ENCODE measurements at places on chromosomes 6 and 20. TPM values are rescaled to one million over a fixed set of nuclear protein-coding genes. Genes with fewer than 3 reads are reported as not detected.

DNA sequence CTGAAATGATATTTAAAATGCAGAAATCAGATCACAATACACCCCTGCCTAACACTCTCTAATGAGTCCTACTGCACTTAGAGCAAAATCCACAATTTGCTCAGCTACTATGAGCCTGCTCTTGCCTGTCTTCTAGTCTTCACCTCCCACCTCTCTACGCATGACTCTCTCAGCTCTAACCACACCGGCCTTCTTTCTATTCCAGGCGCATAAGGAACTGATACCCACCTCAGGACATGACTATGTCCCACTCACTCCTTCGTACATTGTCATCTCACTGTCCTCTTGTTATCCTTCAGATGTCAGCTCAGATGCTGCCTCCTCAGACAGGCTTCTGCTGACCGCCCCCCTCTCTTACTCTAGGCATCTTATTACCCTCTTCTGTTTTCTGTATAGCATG, 201.0 kb upstream of the FLRT3 start:
- no peak for DNase-seq

DNA sequence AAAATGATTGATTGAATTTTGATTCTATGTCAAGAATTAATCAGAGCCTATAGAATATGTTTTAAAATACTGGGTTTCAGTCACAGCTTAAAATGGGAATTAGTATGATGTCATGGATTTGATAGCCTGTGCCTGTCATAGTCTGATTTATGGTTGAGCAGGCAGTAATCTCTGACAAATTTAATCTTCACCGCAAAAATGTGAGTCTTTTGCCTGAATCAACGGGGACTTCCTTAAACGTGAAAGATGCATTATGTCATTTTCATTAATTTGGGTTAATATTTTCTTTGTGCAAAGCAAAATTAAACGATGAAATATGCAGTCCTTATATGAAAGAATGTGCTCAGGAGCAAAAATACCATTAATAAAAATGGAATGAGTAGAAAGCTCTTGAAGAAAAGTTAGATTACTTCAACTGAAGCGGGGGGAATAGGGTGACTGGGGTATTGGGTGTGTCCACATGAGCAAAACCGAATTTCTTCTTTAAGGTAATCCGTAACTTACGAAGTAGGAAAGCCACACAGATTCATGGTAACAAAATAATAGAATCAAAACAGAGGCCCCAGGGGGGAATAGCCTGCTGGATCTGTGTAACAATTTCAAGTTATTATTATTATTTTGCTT, 339.6 kb upstream of the NOX3 start:
- no peak for DNase-seq

DNA sequence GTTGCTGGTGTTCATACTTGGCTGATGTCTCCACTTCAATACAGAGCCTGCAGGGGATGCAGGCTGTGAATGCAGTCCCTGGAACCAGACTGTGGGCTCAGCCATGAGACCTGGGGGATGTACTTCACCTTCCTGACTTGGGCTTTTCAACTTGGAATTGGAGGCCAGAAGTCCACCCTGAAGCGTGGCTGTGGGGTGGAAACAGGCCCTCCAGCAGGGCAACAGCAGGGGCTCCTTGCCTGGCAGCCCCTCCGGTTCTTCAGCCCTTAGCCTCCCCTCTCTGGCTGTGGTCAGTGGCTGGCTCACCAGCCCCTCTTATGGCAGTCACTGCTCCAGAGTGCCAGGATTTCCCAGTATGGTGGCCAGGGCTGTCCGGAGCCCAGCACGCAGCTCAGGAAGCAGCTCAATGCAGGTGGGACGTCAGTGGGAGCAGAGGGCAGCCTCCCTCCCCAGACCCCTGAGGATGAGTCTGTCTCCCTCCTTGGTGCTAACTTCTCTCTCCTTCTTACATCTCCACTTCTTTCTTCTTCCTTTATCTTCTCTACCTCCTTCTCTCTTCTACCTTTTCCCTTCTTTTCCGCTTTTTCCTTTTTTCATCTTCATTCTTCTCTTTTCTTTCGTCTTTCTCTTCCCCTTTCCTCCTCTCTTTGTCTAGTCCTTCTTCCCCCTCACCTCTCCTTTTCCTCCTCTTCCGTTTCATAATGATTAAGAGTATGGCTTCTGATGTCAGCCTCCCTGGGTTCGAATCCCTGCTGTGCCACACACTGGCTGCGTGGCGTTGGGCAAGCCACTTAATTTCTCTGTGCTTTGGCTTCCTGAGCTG, 45.3 kb downstream of the SLC52A3 start:
- DNase-seq = no peak

DNA sequence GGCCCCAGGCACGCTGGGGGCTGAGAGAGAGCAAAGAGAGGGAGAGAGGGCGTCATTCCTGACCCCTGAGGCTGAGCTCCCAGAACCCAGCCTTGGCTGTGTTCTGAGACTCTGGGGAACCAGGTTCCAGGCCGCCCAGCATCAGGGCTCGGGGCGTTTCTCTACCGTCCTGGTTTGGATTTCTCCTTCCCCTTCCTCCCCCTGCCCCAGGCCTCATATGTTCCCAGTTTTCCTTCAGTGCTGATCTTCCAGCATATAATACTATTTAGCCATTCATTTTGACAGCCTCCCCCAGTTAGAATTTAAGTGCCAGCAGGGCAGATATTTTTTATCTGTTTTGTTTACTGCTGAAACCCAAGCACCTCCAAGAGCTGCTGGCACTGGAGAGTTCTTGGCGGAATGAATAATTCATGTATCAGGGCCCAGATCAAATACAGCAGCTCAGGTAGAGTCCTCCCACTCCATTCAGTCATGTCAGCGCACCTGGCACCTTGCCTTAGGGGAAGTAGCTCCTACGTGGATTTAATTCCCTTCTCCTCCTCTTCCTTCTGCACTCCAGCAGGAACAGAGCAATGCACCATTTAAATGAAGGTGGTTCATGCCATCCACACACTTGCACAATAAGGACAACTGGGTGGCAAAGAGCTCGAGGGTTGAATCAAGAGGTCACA, 23.4 kb upstream of the FRMD1 start:
- DNase-seq = peak; percentile 13

GRCh38 chr20:11891077-11891775, 26.5 kb upstream of the BTBD3 start:
- peak; percentile 71 for DNase-seq

DNA sequence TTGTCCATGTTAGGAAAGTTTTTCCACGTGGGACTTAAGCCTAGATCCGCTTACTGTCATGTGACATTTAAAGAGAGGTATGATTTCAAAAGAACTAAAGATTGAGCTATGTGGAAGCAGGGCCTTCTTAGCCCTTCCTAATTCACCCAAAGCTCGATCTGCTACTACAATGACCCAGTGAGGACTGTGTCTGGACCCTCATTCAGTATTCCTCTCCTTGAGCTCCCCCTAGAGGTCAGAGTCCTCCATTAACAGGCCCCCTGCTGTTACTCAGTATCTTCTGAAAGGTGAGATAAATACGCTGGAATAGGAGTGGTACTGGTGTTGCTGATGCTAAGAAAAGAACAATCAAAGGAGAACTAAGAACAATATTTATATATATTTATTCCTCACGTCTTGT, 414.0 kb downstream of the GJA1 start:
- peak; percentile 48 for DNase-seq

DNA sequence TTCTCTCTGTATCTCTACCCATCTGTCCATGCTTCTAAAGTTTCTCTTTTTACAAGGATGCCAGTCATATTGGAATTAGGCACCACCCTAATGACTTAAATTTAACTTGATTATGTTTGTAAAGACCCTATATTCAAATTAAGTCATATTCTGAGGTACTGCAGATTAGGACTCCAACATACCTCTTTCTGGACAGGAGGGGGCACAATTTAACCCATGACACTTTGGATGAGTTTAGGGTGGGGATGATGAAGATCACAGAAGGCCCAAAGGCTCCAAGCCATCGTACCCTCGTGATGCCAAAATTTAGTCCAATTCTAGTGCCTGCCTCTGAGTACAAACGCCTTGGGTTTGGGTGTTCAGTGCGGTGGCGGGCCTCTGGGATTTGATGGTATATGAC, 15.0 kb upstream of the NKX2-2 start:
- DNase-seq = no peak

DNA sequence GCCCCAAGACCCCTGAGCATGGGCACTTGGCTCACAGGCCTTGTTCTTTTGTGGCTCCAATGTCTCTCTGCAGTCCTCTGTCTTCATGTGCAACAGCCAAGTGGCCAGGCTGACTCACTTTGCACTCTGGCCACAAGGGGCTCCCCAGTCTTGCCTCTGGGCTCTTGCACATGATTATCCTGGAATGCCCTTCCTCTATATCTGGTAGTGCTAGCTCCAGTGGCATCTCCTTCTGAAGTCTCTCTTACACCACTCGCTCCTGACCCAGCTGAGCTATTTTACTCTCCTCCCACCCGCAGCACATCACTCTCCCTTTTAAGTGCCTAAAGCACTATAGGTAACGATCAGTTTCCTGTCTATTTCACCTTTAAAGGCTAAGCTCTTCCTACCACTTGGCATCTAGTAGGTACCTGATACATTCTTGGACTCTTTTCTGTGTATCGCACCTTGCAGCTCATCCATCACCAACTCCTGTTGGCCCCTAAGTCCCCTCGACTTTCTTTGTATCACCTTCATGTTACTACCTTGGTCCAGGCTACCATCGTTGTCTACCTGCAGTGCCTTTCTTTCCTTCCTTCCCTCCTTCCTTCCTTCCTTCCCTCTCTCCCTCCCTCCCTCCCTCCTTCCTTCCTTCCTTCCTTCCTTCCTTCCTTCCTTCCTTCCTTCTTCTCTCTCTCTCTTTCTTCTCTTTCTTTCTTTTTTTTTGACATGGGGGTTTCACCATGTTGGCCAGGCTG, 211.9 kb upstream of the RNF24 start:
- no peak for DNase-seq

DNA sequence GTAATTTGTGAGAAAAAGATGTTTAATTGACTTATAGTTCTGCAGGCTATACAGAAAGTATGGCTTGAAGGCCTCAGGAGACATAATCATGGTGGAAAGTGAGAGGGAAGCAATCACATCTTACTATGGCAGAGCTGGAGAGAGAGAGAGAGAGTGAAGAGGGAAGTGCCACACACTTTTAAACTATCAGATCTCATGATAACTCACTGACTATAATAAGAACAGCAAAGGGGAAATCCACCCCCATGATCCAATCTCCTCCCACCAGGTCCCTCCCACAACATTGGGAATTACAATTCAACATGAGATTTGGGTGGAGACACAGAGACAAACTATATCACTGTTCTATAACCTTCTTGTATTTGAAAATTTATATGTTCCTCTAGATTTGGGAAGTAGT, 117.2 kb upstream of the BMP5 start:
- no peak for DNase-seq

- no peak for DNase-seq
These were observed 180.5 kb downstream of the IBTK start for GRCh38 chr6:82066991-82067411.

GRCh38 chr20:4812216-4812615, 90.5 kb downstream of the PRND start:
- DNase-seq = no peak

DNA sequence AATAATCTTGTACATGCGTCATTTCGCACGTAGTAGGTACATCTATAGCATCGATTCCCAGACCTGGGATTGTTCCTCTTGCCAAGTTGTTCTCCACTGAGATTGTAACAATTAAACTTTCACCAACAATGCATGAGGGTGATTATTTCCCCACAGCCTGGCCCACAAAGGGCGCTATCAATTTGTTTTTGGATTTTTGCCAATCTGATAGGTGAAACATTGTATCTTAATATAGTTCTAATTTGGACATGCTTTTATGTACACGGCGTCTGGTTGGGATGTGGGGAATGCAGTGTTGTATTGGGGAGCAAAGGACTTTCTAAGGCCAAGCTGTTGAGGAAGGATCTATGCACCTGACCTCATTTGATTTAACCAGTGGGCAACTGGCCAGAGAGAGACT, 59.5 kb downstream of the VEGFA start:
- no peak for DNase-seq

GRCh38 chr6:101016163-101016562, 135.0 kb upstream of the ASCC3 start:
- DNase-seq = no peak

DNA sequence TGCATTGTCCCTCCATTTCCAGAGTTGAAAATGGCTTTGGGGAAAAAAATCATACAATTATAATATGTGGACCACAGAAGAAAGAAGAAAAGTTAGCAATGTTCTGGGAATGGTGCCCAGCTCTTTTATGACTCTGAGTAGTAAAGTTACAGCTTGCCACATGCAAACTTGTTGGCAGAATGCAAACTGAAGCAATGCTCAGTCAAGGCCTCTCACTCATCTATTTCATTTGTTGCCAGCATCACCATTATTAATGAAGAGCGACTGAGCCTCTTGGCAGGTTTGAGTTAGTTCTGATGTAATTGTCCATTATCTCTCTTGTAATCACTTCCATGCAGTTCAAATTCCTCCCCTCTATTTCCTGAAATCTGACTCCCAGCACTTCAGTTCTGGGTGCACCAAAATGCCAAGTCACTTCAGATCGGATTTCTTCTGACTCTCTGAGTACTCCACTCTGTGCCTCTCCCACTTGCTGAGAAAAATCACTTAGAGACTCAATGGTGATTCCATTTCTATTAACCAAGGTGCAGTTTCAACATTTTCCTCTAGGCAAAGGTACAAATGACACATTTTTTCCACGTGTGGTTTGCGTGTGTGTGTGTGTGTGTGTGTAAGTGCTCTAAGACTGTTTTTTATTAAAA, 154.4 kb upstream of the STMND1 start:
- DNase-seq = no peak

- DNase-seq = no peak
These were observed 81.5 kb downstream of the RTN4IP1 start for GRCh38 chr6:106547601-106548453.

DNA sequence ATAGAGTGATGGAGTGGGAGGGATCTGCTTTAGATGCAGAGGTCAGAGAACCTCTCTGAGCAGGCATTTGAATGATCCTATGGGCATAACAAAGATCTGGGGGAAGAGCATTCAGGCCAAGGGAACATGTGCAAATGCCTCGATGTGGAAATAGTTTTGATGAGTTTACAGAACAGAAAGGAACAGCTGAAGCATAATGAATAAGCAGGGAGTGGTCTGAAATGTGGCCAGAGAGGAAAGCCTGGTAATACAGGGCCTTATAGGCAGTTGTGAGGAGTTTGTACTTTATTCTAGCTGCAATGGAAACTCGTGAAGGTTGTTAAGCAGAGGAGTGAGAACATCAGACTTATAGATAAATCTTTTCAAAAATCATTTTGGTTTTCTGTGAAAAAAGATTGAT, 33.0 kb upstream of the ME1 start:
- DNase-seq = no peak

GRCh38 chr6:168990019-168990751, 263.5 kb downstream of the THBS2 start:
- DNase-seq = no peak

The SNPH gene
- 4.6 TPM for total RNA-seq

The GHRH gene
- 10.7 TPM for total RNA-seq

The B3GALT4 gene
- total RNA-seq = 7.5 TPM

The KIAA1755 gene
- total RNA-seq = 8.1 TPM

The GSTA5 gene
- not detected for total RNA-seq

The HCRTR2 gene
- not detected for total RNA-seq

The RSPO3 gene
- 0.94 TPM for total RNA-seq

The HRH3 gene
- total RNA-seq = not detected

The MEP1A gene
- total RNA-seq = not detected

The CD93 gene
- 46.3 TPM for total RNA-seq

The PHF20 gene
- 50.5 TPM for total RNA-seq

The KCNG1 gene
- 0.27 TPM for total RNA-seq

The FAM110A gene
- total RNA-seq = 4.0 TPM

The ASXL1 gene
- 32.1 TPM for total RNA-seq

The PXDC1 gene
- total RNA-seq = 32.8 TPM

The KCNQ5 gene
- 0.44 TPM for total RNA-seq
